ENCODE measurements at places on chromosomes 11 and 22.

DNA sequence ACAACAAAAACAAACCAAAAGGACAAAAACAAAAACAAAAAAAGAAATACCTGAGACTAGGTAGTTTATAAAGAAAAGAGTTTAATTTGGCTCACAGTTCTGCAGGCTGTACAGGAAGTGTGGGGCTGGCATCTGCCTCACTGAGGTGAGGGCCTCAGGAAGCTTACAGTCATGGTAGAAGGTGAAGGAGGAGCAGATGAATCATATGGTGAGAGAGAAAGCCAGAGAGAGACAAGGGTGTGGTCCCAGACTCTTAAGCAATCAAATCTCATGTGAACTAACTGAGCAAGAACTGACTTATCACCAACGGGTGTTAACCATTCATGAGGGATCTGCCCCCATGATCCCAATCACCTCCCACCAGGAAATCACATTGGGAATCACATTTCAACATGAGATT, 58.8 kb upstream of the ZBED5 start:
- no peak for DNase-seq

DNA sequence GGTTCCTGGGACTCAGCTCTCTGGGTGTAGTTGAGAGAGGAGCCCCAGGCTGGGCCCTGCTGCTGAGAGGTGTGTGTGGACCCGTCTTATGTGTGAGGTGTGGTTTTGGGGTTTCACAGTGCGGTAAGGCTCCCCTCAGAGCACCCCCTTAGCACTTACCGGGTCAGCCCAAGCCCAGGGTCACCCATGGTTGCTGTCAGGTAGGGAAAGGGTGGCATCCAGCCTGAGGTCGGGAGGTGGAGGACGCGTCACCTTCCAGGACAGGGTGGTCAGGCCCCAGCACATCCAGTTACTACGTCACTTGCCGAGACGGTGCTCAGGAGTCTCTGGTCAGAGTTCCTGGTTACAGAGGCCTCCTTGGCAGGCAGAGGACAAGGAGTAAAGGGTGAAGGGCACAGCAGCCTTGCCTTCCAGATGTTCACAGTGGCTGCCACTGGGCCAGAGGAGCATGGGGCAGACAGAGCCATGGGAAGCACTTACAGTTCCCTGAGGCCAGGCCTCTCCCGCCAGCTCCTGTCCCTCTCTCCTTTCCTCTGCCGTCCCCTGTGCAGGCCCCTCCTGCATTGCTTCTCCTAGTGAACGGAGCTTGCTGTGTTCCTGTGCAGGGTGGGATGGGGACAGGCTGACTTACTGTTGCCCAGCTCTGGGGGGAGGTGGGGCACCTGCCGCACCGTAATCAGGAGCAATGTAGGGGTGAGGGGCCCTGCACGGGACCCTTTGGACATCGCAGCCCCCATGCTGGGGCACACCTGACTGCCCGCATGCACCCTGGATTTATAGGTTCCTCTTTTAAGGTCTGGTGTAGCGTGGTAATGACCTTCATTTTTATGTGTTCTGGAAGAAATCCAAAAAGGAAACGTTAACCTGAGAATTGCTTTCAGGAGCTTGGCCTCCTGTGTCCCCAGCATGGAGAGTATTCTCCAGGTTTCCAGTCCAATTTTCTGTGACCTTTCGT, 285.9 kb downstream of the TBC1D22A start:
- DNase-seq: no peak

DNA sequence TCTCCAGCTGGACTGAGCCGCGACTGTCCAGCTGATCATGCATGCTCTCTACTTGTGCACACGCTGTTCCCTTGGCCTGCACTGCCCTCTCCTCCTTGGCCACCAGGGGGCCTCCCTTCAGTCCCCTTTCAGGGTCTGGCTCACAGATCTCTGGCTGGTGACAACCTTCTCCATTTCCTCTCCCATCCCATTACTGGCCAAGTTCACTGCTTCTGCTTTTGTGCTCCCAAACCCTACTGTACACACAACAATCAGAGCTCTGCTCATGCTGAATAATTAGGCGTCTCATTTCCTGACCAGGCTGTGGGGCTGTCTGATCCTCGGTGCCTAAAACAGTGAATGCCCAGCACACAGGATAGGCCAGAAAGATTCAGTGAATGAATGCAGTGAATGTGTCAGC, 224.0 kb upstream of the NARS2 start:
- DNase-seq: no peak

- no peak for DNase-seq
Measured at GRCh38 chr11:130327716-130328115, 13.0 kb upstream of the ZBTB44 start.

DNA sequence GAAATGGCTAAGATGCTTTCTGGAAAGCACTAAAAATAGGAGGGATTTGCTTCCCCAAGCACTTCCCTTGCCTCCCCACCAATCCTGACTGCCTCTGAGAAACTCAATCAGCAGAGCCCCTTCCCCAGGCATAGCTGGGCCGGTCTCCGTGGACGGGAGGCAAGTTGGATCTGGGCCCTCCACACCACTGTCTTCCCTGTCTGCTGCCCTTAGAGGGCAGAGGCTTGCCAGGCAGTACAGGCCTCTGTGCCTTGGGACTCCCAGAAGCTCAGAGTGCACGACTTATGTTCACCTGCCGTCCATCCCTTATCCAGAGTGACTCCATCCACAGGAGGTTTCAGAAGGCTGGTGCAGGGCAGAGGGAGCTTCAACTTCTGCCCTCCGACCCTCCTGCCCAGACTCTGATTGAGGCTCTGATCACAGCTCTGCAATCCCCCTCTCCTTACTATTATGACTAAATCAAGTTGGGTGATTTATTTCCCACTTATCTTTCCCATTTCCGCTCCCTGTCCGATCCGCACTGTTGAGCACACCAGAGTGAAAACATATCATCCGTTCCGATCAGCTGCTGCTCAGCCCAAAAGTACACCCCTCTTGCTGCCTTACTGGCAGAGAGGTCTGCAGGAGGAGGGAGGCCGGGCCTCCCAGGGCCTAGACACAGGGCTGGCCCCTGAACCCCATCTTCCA, 71.8 kb downstream of the DSCAML1 start:
- DNase-seq: no peak

GRCh38 chr22:44406341-44407170, 91.5 kb downstream of the RTL6 start:
- DNase-seq: no peak

DNA sequence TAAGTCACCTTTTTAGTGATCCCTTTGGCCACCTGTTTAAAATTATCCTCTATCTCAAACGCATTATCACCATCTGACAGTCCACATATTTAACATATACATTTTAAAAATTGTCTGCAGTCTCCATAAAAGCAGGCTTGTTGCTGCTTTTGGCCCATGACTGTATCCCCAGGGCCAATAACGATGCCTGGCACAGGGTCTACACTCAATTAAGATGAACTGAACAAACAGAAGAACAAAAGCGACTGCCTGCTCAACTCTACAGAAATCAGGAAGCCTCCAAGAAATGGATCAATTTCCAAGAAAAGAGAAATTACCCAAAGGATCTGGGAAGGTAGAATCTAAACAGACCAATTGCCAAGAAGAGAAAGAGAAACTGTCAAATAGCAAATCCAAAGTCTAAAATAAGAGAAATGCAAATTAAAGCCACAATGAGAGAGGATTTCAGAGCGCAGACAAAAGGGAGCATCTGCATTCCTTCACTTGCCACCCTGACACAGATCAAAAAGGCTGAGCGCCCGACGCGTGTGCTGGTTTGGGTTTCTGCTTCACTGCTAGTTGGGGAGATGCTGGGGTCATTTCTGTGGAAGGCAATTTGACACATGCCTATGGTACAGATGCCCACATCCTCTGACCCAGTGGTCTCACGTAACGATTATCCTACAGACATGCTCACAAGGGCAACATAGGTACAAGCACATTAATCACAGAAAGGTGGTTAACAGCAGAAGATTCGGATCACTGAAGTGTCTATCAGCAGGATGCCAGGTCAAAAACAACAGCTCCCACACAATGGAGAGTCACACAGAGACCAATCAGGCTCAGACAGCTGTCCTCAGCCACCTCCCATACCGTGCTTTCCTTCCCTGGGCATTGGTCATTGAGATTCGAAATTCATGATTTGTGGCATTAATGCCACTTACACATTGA, 55.9 kb downstream of the SHISAL1 start:
- DNase-seq: no peak

DNA sequence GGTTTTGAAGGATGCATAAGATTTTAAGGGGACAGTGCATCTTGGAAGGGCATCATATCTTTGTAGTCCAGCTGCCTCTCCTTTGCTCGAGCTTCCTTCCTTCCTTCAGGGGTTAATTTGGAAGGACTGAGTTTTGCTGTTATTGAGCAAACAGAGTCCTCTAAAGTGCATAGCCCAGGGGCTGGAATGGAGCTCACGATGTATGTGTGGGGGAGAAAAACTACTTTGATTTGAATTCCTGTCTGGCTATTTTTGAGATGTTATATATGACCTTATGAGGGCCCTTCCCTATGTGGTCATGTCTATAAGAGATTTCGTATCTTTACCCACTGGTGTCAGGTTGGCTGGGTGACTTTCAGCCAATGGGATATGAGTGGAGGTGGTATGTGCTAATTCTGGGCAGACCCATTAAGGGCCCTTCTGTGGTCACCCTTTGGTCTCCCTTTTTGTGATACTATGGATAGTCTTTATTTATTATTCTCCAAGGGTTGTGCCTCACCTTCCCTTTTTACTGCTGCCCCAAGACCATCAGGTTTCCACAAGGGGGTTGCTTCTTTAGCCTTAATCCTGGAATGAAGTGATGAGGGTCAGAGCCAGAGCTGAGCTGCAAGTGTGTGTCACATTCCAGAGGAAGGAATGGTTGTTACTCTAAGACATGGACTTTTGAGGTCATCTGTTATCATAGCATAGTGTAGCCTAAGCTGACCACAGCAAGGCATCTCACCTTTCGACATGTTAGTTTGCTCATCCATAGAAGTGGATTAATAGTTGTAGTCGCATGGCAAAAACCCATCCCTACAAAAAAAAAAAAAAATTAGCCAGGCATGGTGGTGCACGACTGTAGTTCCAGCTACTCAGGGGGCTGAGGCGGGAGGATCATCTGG, 54.6 kb downstream of the LRRC74B start:
- DNase-seq: no peak

- no peak for DNase-seq
Measured at GRCh38 chr11:69156673-69157155, 979 bp downstream of the SMIM38 start.

DNA sequence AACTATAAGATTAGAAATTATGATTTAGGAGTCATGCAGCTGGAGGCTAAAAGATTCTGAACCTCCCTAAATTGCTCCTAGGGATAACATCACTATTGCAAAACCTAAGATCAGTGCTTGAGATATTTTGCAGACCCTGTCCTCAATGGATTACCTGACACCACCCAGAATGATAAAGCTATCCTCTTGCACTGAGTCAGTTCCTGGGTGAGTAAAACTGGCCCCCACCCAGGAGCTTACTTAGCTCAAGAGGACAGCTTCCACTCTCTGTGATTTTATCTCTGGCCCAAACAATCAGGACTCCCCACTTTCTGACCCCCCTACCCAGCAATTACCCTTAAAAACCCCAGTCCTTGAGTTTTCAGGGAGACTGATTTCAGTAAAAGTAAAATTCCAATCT, 2074.4 kb upstream of the RAG2 start:
- DNase-seq: no peak

DNA sequence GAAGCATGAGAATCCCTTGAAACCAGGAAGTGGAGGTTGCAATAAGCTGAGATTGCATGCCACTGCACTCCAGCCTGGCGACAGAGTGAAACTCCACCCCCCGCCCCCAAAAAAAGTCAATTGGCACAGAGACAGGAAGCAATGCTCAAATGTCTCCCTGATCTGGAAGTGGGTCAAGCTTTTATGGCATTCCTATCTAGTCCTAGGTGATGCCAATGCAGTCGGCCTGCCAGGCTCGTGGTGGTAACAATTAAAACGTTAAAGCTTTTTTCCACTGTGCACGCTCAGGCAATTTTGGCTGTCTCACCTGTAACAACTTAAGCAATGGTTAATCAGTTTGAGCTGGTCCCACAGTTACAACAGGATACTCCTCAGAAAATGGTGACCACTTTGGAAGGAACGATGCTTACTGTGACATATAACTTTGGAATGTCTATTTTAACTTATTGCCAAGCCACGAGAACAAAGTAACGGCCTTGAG, 18.9 kb upstream of the PISD start:
- no peak for DNase-seq

GRCh38 chr11:80592546-80592945, 1151.7 kb upstream of the TENM4 start:
- DNase-seq: no peak

- no peak for DNase-seq
Measured at GRCh38 chr22:45238957-45239680, 1.6 kb downstream of the KIAA0930 start.

- no peak for DNase-seq
Measured at GRCh38 chr11:128184981-128185380, 402.4 kb downstream of the ETS1 start.

- no peak for DNase-seq
Measured at GRCh38 chr11:74037309-74037708, 28.4 kb upstream of the UCP3 start.

GRCh38 chr22:22099833-22100812, 117.5 kb upstream of the TOP3B start:
- no peak for DNase-seq

DNA sequence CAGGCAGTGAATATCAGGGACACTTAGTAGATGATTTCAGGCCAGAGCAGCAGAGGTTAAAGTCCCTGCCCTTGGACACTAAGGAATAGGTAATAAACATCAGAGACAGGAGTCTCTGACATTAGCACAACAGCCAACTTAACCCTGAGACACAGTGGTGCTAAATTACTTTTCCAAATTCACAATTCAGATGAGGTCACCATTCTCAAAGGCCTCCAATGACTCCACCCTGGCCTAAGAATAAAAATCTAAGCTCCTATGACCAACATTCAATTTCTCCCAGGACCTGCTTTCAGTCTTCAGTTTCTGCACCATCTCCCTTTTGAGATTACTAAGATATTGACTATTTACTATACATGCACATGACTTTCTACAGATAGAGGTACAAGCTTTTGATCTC, 42.0 kb downstream of the BLID start:
- DNase-seq: no peak

DNA sequence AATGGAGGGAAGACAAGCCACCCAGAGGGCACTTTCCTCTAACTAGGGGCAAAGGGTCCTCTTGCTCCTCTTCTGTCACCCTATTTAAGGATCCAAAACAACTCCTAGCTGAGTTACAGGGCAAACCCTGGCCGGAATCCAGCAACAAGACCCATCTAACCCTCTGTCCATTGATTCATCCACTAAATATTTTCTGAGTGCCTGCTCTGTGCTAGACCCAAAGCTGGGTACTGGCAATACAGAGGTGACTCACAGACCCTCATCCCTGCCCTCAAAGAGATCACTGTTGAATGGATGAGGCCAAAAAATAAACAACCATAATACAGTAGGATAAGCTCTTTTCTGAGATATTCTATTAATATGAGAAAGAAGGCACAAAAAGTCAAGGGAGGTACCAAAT, 4.3 kb upstream of the GALNT18 start:
- no peak for DNase-seq

- DNase-seq: peak; percentile 21
Measured at GRCh38 chr11:33942954-33943353, 51.1 kb upstream of the LMO2 start.

GRCh38 chr11:8271106-8271886, 7.6 kb upstream of the LMO1 start:
- no peak for DNase-seq
